B cell (primary cell): ENCODE measurements at places on chromosomes 7 and 10. TPM values are rescaled to one million over a fixed set of nuclear protein-coding genes. Genes with fewer than 3 reads are reported as not detected.

DNA sequence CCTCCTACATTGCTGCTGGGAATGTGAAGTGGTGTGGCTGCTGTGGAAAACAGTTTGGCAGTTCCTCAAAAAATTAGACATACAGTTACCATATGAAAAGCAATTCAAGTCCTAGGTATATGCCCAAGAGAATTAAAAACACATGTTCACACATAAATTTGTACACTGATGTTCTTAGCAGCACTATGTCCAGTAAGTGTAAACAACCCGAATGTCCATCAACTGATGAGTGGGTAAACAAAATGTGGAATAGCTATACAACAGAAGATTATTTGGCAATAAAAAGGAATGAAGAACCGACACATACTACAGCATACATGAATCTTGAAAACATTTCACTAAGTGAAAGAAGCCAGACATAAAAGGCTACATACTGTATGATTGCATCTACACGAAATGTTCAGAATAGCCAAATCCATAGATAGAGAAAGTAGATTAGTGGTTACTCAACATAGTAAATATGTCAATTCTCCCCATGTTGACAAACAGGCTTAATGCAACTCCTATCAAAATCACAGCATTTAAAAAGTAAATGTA is 17.2 kb downstream of the CEP41 start:
- no peak overlapping the region for H3K4me3 ChIP-seq
- no peaks in the 10 kb centered on the region for H3K4me1 ChIP-seq
- H3K36me3 ChIP-seq = no peaks in the 10 kb centered on the region
- no peak for DNase-seq
- H3K27me3 ChIP-seq = no peaks in the 10 kb centered on the region
- H3K27ac ChIP-seq = no peak overlapping the region

DNA sequence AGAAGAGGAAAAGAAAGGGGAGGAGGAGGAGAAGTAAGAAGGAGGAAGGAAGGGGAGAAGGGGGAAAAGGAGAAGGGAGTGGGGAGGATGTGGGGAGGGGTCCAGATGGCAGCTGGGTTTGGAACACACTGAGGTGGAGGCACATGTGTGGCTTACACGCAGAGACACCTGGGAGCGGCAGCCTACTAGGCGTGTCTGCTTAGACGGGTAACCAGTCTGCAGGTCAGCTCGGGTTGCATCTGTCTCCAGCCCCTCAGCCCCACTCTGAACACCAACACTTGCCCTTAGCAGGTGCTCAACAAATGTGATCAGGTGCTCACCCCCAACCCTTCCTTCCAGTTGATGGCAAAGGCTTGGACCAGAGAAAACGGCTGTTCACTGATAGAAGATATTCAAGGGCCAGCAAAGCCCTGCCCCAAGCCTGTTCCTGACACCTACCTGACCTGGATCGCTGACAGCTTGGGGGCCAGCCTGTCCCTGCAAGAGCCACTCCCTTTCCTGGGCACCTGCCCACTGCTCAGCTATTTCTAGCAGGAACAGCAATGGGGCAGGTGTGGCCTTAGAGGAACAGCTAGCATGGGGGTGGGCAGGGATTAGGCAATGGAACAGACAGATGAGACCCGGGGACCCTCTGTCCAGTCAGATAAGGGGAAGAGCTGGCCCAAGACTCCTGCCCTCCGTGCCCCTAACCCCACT is 70.5 kb downstream of the SH3PXD2A start:
- no peaks in the 10 kb centered on the region for H3K36me3 ChIP-seq
- no peak for DNase-seq
- no peaks in the 10 kb centered on the region for H3K4me1 ChIP-seq
- H3K27ac ChIP-seq = no peak overlapping the region

DNA sequence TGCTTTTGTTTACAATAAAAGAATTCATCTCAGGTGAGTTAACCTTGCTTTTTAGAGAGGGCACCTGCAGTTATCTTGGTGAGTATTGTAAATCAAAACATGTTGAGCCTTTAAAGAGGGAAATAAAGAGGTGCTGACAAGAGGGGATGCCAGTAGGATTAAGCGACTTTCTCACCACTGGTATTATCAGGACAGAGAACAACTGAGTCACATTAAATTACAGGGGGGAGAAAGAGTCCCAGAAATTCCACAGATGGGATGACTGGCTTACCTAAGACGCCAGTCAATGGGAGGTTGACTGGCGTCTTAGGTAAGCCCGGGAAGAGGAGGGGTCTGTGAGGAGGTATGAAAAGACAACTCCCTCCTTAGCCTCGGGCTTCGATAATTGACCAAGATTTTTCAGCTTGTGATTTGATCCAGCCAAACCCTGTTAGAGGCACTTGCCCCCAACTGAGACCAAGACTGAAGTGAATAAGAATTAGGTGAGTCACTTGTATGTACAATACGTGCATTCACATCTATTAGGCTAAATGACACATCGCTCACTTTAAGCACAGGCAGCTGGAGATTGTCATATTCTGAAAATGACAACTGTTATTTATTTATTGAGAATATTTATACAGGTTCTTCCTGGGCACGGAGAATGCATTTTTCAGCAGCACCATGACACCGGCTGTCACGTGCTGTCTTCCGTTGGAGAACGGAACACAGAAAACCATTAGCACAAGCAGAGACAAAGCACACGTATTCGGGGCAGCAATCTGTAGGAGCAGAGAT is 117.6 kb downstream of the SEM1 start:
- no peaks in the 10 kb centered on the region for H3K27me3 ChIP-seq
- H3K36me3 ChIP-seq = no peaks in the 10 kb centered on the region
- H3K4me1 ChIP-seq = no peaks in the 10 kb centered on the region
- DNase-seq = peak; percentile 2
- H3K27ac ChIP-seq = no peak overlapping the region

- DNase-seq = no peak
- peaks cover 13% of the 10 kb centered on the region for H3K4me1 ChIP-seq
- H3K36me3 ChIP-seq = no peaks in the 10 kb centered on the region
- no peak overlapping the region for H3K27ac ChIP-seq
Measured at GRCh38 chr10:69360485-69361302, 56.0 kb downstream of the TACR2 start.

- H3K27ac ChIP-seq = no peak overlapping the region
- H3K4me3 ChIP-seq = no peak overlapping the region
- H3K36me3 ChIP-seq = no peaks in the 10 kb centered on the region
Measured at GRCh38 chr10:109837384-109837783, 85.9 kb downstream of the XPNPEP1 start.

- H3K36me3 ChIP-seq = no peaks in the 10 kb centered on the region
- no peak overlapping the region for H3K27ac ChIP-seq
- H3K4me3 ChIP-seq = no peak overlapping the region
Measured at GRCh38 chr10:132702601-132703418, 83.1 kb downstream of the NKX6-2 start.

GRCh38 chr7:130095812-130096211 is 25.5 kb downstream of the KLHDC10 start:
- no peaks in the 10 kb centered on the region for H3K27me3 ChIP-seq
- no peak overlapping the region for H3K27ac ChIP-seq
- DNase-seq = no peak
- H3K4me3 ChIP-seq = no peak overlapping the region
- H3K36me3 ChIP-seq = peaks cover 2% of the 10 kb centered on the region
- H3K4me1 ChIP-seq = peaks cover 20% of the 10 kb centered on the region

- no peak for DNase-seq
- H3K27me3 ChIP-seq = no peaks in the 10 kb centered on the region
- no peak overlapping the region for H3K4me3 ChIP-seq
- no peak overlapping the region for H3K27ac ChIP-seq
- peaks cover 7% of the 10 kb centered on the region for H3K4me1 ChIP-seq
- no peaks in the 10 kb centered on the region for H3K36me3 ChIP-seq
Measured at GRCh38 chr10:68633281-68633680, 73.1 kb downstream of the TET1 start.

DNA sequence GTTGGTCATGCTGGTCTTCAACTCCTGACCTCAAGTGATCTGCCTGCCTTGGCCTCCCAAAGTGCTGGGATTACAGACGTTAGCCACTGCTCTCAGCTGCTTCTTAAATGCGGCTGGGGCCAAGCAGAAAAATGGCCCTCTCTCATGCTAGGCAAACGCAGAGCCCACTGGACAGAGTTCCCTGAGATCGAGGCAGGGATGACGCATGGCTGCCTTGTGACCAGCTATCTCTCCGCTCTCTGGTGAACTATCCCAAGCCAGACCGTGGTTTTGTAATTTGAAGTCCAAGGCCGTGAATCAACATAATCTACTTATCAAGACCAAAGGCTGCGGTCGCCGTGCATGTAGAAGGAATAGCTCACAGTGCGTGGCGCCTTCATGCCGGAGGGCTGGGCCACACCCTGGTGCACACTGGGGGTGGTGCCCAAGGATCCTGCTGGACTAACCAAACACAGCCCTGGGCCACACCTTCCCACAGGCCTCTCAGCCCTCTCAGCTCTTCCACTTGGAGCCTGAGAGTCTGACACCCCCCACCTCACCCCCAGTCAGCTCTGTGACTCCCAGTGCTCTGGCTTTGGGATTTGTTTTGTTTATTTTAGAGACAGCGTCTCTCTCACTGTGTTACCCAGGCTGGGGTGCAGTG is 88.1 kb upstream of the CUX1 start:
- DNase-seq = no peak
- peaks cover 5% of the 10 kb centered on the region for H3K4me1 ChIP-seq
- no peak overlapping the region for H3K27ac ChIP-seq
- H3K36me3 ChIP-seq = no peaks in the 10 kb centered on the region

- H3K4me3 ChIP-seq = no peak overlapping the region
- no peak overlapping the region for H3K27ac ChIP-seq
- no peaks in the 10 kb centered on the region for H3K27me3 ChIP-seq
Measured at GRCh38 chr10:76116523-76116922, 685.1 kb downstream of the LRMDA start.

DNA sequence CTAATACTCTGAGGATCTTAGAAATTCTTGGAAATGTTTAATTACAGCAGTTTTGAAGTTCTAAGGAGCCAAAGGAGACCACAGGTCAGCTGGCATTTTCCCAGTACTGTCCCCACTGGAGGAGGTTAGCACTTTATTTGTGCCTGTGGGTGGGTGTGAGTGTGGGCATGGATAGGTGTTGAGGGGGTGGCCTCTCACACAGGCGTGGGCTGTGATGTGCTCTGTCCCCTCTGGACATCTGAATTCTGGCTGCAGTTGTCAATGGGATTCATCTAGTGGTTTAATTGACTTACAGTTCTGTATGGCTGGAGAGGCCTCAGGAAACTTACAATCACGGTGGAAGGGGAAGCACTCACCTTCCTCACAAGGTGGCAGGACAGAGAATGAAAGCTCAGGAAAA is 135.4 kb upstream of the NAMPT start:
- no peak overlapping the region for H3K27ac ChIP-seq
- DNase-seq = no peak
- no peaks in the 10 kb centered on the region for H3K27me3 ChIP-seq
- no peak overlapping the region for H3K4me3 ChIP-seq
- peaks cover 9% of the 10 kb centered on the region for H3K4me1 ChIP-seq

GRCh38 chr10:72310241-72310633 is 36.5 kb downstream of the DDIT4 start:
- H3K36me3 ChIP-seq = no peaks in the 10 kb centered on the region
- peaks cover 4% of the 10 kb centered on the region for H3K4me1 ChIP-seq
- no peak overlapping the region for H3K27ac ChIP-seq
- no peak overlapping the region for H3K4me3 ChIP-seq
- no peak for DNase-seq

DNA sequence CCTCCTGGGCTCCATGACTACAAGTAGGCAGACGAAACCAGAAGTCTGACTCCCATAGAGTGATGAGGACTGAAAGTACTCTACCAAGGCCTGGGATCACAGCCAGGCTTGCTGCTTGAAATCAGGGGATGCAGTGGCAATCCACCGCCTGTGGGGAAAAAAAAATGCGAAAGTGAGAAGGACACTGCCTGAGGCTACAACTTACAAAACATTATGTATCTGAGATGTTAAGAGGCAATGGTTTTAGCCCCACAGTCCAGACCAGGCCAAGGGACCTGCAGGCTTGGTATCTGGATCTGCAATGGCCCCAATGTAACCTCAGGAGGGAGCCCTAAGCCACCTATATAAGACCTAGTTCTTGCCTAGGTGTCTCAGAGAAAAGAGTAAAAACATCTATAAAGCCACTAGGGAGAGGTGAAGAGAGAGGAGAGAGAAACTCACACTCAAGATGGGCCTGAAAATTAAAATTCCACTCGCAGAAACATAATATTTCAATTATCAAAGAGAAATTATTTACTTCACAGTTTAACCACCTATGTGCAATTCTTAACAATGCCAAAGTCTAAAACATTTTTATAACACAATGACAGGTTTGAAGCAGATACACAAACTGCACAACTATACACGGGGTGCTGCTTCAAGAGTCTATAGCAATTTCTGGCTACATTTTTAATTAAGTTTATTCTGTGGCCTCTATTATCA is 13.9 kb downstream of the DNAJC1 start:
- H3K4me1 ChIP-seq = no peaks in the 10 kb centered on the region
- peak; percentile 47 for DNase-seq
- H3K27me3 ChIP-seq = no peaks in the 10 kb centered on the region
- no peak overlapping the region for H3K4me3 ChIP-seq
- H3K27ac ChIP-seq = no peak overlapping the region

DNA sequence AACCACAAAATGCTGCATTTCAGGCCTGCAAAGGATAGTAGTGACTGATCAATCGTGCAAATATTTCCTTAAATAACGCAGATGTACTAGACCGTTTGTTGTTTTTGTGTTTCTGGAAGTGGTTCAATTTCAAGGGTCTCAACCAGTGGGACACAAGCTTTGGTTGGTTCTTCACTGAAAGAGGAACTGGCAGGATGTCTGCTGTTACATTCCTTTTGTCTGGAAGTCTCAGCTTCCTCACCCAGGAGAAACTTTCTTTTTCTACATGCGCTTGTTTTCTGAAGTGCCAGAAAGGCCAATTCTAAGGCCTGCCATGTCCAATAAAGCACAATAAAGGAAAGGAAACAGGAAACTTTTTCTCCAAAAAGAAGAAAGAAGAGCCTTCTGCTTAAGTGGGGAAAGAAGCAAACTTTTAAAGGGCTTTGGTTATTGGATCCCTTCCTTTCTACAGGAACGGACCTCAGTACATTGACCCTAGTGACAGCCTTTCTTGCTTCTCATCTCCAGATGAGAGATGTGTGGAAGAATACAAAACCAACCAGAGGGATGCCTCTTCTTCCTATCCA is 4.1 kb downstream of the DKK1 start:
- no peaks in the 10 kb centered on the region for H3K36me3 ChIP-seq
- no peak overlapping the region for H3K4me3 ChIP-seq
- H3K4me1 ChIP-seq = peaks cover 14% of the 10 kb centered on the region
- peaks cover 15% of the 10 kb centered on the region for H3K27me3 ChIP-seq

GRCh38 chr7:43234073-43234472 is 121.6 kb downstream of the HECW1 start:
- H3K27me3 ChIP-seq = no peaks in the 10 kb centered on the region
- H3K27ac ChIP-seq = no peak overlapping the region

GRCh38 chr7:158014976-158015375 is 572.6 kb downstream of the PTPRN2 start:
- DNase-seq = no peak
- no peak overlapping the region for H3K27ac ChIP-seq
- no peaks in the 10 kb centered on the region for H3K27me3 ChIP-seq
- no peaks in the 10 kb centered on the region for H3K4me1 ChIP-seq
- H3K36me3 ChIP-seq = no peaks in the 10 kb centered on the region

GRCh38 chr7:29243910-29244655 is 49.5 kb downstream of the CHN2 start:
- no peak overlapping the region for H3K27ac ChIP-seq
- peak; percentile 50 for DNase-seq
- no peaks in the 10 kb centered on the region for H3K36me3 ChIP-seq
- H3K4me1 ChIP-seq = peaks cover 14% of the 10 kb centered on the region

The FGFR2 gene
- total RNA-seq = not detected in 2 replicates

The RBP3 gene
- total RNA-seq = not detected in 2 replicates

The VAX1 gene
- not detected in 2 replicates for total RNA-seq

The PTF1A gene
- total RNA-seq = not detected in 2 replicates

The ITPRIP gene
- 21.3 and 22.5 TPM in 2 replicates for total RNA-seq

The CFAP70 gene
- 2.9 and 3.6 TPM in 2 replicates for total RNA-seq

The ITPRID1 gene
- total RNA-seq = not detected in 2 replicates

The ARL4A gene
- 14.2 and 15.0 TPM in 2 replicates for total RNA-seq

The SCIN gene
- total RNA-seq = 0.34 and 0.49 TPM in 2 replicates

The CHRM2 gene
- not detected in 2 replicates for total RNA-seq

The LRIT1 gene
- total RNA-seq = not detected in 2 replicates
